IMR-90 (cell line): ENCODE measurements at places on chromosomes 11 and 22. TPM values are rescaled to one million over a fixed set of nuclear protein-coding genes. Genes with fewer than 3 reads are reported as not detected.
A peak's percentile ranks its signal among the peaks of the same experiment; 100 is the strongest.

- peaks cover 10% of the 10 kb centered on the region for H3K27me3 ChIP-seq
- H3K4me3 ChIP-seq, result no peak overlapping the region
- H3K4me1 ChIP-seq, result peaks cover 11% of the 10 kb centered on the region; the same call in 1 of the 2 replicates
- no peaks in the 10 kb centered on the region for H3K36me3 ChIP-seq
- no peak overlapping the region for H3K27ac ChIP-seq
- no peak for DNase-seq
These were observed 95.2 kb downstream of the ABTB2 start for GRCh38 chr11:34262531-34263081.

DNA sequence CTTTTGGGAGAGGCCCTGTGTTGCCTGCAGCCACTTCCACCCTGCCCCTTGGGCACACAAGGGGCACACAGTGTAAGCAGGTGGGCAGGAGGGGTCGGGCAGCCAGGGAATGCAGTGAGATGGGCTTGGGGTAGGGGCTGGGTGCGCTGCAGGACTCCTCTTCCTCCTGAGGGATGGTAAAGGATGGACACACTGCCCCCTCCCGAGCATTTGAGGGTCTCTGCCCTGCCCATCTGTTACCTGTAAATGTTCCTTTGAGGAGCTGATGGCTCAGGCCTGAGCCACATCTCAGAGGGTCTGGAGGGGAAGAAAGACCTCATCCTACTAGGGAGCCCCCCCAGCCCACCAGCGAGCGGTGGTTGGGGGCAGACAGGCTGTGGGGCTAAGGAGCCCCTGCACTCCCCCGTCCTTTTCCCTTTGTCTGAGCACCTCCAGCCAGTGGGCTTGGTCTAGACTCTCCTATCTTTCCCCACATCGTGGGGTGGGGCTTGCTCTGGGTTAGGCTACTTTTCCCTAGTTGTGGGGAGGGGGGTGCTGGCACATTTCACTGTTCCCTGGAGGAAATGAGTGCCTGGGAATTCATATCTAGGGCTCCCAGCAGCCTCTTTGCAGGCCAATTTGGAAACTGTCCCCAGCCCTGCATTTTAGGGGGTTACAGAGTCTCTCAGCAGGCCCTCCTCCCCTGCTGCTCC lies 1.7 kb upstream of the TSSC4 start:
- no peak overlapping the region for H3K4me3 ChIP-seq
- H3K27ac ChIP-seq, result peak overlapping the region; percentile 69
- no peaks in the 10 kb centered on the region for H3K27me3 ChIP-seq
- no peak for DNase-seq

GRCh38 chr11:62610403-62610802 lies 2.2 kb downstream of the EML3 start:
- peaks cover 10% of the 10 kb centered on the region for H3K4me1 ChIP-seq
- no peak overlapping the region for H3K27ac ChIP-seq
- H3K36me3 ChIP-seq, result peaks cover 29% of the 10 kb centered on the region
- H3K4me3 ChIP-seq, result no peak overlapping the region
- DNase-seq, result no peak

- DNase-seq, result no peak
- no peaks in the 10 kb centered on the region for H3K4me1 ChIP-seq
- no peaks in the 10 kb centered on the region for H3K36me3 ChIP-seq
- no peak overlapping the region for H3K4me3 ChIP-seq
- H3K27ac ChIP-seq, result no peak overlapping the region
- H3K27me3 ChIP-seq, result peaks cover 47% of the 10 kb centered on the region
These were observed 7.3 kb downstream of the RASSF10 start for GRCh38 chr11:13016415-13016814.

- no peaks in the 10 kb centered on the region for H3K4me1 ChIP-seq
- H3K4me3 ChIP-seq, result no peak overlapping the region
- H3K27ac ChIP-seq, result no peak overlapping the region
- no peaks in the 10 kb centered on the region for H3K36me3 ChIP-seq
- no peaks in the 10 kb centered on the region for H3K27me3 ChIP-seq
- DNase-seq, result no peak
These were observed 98.2 kb upstream of the SLC6A5 start for GRCh38 chr11:20501252-20501651.

DNA sequence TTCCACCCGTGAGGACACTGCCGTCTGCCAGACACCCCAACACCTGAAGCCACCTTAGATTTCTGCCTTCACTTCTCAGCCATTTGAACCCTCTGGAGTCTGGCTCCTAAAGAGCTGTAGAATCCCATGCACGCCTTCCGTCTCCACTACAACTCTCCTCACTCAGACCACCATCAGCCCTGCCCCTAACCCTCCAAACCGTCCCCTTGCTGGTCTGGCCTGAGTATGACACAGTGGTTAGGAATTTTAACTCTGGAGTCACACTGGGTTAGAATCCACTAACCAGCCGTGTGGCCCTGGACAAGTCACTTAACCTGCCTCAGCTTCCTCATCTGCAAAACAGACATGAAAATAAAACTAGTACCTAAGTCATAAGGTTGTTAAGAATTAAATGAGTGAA lies 3.0 kb downstream of the CNIH2 start:
- H3K36me3 ChIP-seq, result peaks cover 17% of the 10 kb centered on the region; the same call in 1 of the 2 replicates
- no peak for DNase-seq
- no peak overlapping the region for H3K27ac ChIP-seq
- peaks cover 5% of the 10 kb centered on the region; the same call in 1 of the 2 replicates for H3K4me1 ChIP-seq
- no peaks in the 10 kb centered on the region; the same call in 1 of the 2 replicates for H3K27me3 ChIP-seq
- H3K4me3 ChIP-seq, result no peak overlapping the region

- H3K4me3 ChIP-seq, result no peak overlapping the region
- peak; percentile 19 for DNase-seq
- H3K36me3 ChIP-seq, result no peaks in the 10 kb centered on the region
- no peak overlapping the region for H3K27ac ChIP-seq
These were observed 319.5 kb downstream of the TENM4 start for GRCh38 chr11:79121351-79121750.

DNA sequence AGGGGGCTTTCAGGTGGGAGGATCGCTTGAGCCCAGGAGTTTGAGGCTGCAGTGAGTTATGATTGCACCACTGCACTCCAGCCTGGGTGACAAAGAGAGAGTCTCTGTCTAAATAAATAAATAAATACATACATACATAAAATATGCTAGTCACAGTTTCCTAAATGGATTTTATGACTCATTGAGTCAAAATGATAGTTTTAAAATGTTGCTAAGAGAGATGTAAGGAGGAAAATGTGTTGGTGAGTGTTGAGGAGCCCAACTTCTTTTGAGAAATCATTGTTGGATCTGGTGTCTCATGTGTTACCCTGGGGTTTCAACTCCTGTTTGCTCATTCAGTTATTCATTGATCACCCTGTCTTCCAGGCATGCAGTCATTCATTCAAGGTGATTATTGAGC lies 21.0 kb downstream of the PARVB start:
- peak; percentile 46 for DNase-seq
- H3K4me1 ChIP-seq, result peaks cover 2% of the 10 kb centered on the region; the same call in 1 of the 2 replicates
- peaks cover 2% of the 10 kb centered on the region; the same call in 1 of the 2 replicates for H3K36me3 ChIP-seq
- H3K27ac ChIP-seq, result no peak overlapping the region
- no peaks in the 10 kb centered on the region for H3K27me3 ChIP-seq

DNA sequence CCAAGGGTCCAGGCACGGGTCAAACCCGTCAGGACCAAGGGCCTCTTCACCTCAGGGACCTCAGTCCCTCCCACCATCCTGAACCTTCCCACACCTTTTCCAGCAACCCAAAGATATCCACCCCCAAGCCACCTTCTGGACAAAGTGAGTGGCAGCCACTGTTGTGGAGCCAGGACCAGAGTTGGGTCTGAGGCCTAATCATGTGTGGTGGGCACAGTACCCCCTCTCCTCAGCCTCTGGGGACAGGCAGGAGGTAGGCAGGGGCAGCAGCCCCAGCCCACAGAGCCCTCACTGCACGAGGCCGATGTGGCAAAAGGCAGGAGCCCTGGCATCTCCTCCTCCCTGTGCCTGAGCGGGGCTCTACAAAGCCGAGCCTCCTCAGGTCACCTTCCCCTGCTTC lies 2.5 kb downstream of the KCNJ11 start:
- no peak overlapping the region for H3K4me3 ChIP-seq
- peaks cover 15% of the 10 kb centered on the region; the same call in 1 of the 2 replicates for H3K27me3 ChIP-seq
- no peak for DNase-seq
- no peak overlapping the region for H3K27ac ChIP-seq
- H3K36me3 ChIP-seq, result no peaks in the 10 kb centered on the region

- H3K27me3 ChIP-seq, result no peaks in the 10 kb centered on the region
- DNase-seq, result no peak
- H3K4me1 ChIP-seq, result no peaks in the 10 kb centered on the region
- no peak overlapping the region for H3K4me3 ChIP-seq
These were observed 45.8 kb upstream of the NOX4 start for GRCh38 chr11:89536926-89537325.

- peaks cover 29% of the 10 kb centered on the region for H3K36me3 ChIP-seq
- DNase-seq, result no peak
- no peaks in the 10 kb centered on the region for H3K27me3 ChIP-seq
- peak overlapping the region; percentile 3; the same call in 1 of the 2 replicates for H3K27ac ChIP-seq
These were observed 5.9 kb upstream of the C11orf91 start for GRCh38 chr11:33706546-33706945.

GRCh38 chr11:94151903-94152677 lies 23.4 kb downstream of the PANX1 start:
- no peak overlapping the region for H3K4me3 ChIP-seq
- H3K4me1 ChIP-seq, result peaks cover 43% of the 10 kb centered on the region

DNA sequence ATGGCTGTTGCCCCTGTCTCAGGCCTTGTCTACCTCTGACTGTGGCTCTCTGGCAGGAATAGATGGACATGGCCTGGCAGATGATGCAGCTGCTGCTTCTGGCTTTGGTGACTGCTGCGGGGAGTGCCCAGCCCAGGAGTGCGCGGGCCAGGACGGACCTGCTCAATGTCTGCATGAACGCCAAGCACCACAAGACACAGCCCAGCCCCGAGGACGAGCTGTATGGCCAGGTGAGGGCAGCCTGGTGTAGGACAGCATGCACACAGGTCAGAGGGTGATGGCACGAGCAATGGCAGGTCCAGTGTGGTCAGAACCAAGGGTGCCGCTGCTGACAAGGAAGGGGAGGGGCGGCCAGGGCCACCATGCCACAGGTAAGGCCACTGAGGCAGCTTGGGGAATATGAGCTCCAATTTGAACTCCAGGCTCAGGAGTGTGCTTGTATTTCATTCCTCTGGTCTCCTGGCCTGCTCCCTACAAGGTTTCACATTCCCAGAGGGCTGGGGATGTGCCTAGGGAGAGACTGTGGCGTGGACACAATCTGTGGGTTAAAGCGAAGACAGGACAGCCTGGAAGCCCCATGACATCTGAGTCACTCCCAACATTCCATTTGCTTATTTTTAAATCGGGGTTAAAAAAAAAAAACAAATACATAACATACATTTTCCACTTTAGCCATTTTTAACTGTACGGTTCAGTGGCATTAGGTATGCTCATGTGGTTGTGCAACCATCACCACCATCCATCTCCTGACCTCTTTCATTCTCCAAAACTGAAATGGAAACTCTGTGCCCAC lies 562 bp downstream of the FOLR3 start:
- H3K27me3 ChIP-seq, result peaks cover 5% of the 10 kb centered on the region
- peak; percentile 36 for DNase-seq
- H3K27ac ChIP-seq, result peak overlapping the region; percentile 62
- no peaks in the 10 kb centered on the region for H3K36me3 ChIP-seq

DNA sequence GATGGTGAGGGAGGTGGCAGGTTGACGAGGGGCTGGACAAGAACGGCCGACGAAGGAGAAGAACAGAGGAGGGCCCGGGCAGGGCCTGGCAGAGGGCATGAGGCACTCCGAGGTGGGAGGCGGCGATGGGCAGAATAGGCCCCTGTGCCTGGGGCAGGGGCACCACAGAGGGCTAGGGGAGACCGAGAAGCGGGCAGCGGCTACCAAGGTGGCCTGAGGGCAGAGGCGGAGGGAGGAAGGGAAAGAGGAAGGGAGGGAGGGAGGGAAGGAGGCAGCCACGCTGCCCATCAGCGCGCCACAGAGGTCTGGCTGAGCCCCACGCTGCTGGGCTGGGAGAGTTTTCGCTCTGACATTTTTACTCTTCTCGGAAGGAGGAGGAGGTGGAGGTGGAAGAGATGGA lies 11.3 kb downstream of the LSP1 start:
- no peak for DNase-seq
- no peak overlapping the region for H3K4me3 ChIP-seq
- H3K27ac ChIP-seq, result peak overlapping the region; percentile 25; the same call in 1 of the 2 replicates
- no peaks in the 10 kb centered on the region for H3K36me3 ChIP-seq

DNA sequence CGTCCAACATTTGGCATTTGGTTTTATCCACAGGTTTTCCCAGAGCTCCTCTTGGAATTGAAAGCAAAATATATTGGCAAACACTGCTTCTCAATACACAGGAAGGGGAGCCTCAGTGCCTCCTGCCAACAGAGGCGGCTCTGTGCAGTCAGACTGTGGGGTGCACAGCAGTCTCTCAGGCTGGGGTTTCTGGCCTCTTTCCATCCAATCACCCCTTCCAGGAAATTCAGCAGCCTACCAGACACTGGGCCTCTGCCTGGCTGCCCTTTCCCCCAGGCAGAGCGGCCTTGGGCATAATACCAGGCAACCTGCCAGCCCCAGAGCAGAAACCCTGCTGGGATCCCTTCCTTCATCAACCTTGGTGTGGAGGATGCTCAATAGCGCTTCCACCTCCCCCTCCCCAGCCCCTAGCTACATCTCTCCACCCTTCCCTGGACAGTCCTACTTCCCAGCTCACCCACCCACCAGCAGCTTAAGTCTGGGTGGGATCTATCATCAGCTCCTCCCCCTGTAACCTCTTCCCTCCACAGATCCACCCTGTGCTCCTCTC lies 17.8 kb upstream of the RAPSN start:
- no peak overlapping the region for H3K4me3 ChIP-seq
- H3K4me1 ChIP-seq, result peaks cover 12% of the 10 kb centered on the region
- no peaks in the 10 kb centered on the region for H3K27me3 ChIP-seq
- H3K27ac ChIP-seq, result peak overlapping the region; percentile 27; the same call in 1 of the 2 replicates
- DNase-seq, result no peak

- H3K4me1 ChIP-seq, result peaks cover 7% of the 10 kb centered on the region
- peak; percentile 98 for DNase-seq
- H3K27ac ChIP-seq, result no peak overlapping the region
- no peak overlapping the region for H3K4me3 ChIP-seq
- peaks cover 8% of the 10 kb centered on the region for H3K36me3 ChIP-seq
- H3K27me3 ChIP-seq, result no peaks in the 10 kb centered on the region
These were observed 4.3 kb upstream of the SBF2 start for GRCh38 chr11:10298342-10298741.

GRCh38 chr11:15286465-15286864 lies 171.7 kb downstream of the INSC start:
- no peaks in the 10 kb centered on the region for H3K27me3 ChIP-seq
- DNase-seq, result no peak
- no peak overlapping the region for H3K27ac ChIP-seq
- no peak overlapping the region for H3K4me3 ChIP-seq

GRCh38 chr22:42805998-42806830 lies 50.9 kb downstream of the ARFGAP3 start:
- peaks cover 67% of the 10 kb centered on the region for H3K36me3 ChIP-seq
- peak overlapping the region; percentile 76 for H3K27ac ChIP-seq
- H3K27me3 ChIP-seq, result no peaks in the 10 kb centered on the region
- DNase-seq, result no peak
- no peak overlapping the region for H3K4me3 ChIP-seq

- no peak overlapping the region for H3K4me3 ChIP-seq
- peak; percentile 20 for DNase-seq
- no peaks in the 10 kb centered on the region for H3K27me3 ChIP-seq
- no peaks in the 10 kb centered on the region for H3K36me3 ChIP-seq
These were observed 32.2 kb downstream of the PARVA start for GRCh38 chr11:12409621-12410005.

- no peak overlapping the region for H3K4me3 ChIP-seq
- DNase-seq, result no peak
- H3K4me1 ChIP-seq, result no peaks in the 10 kb centered on the region
- H3K27me3 ChIP-seq, result peaks cover 27% of the 10 kb centered on the region
- H3K36me3 ChIP-seq, result no peaks in the 10 kb centered on the region
- no peak overlapping the region for H3K27ac ChIP-seq
These were observed 55.8 kb upstream of the PRODH start for GRCh38 chr22:18991821-18992442.

HTR3B gene
- total RNA-seq, result not detected in 2 replicates

MMP13 gene
- not detected in 2 replicates for total RNA-seq

SLC5A1 gene
- not detected in 2 replicates for total RNA-seq

C11orf21 gene
- total RNA-seq, result not detected in 2 replicates

ASCL2 gene
- not detected in 2 replicates for total RNA-seq

MRPL23 gene
- total RNA-seq, result 114 and 133 TPM in 2 replicates

IL17REL gene
- total RNA-seq, result not detected in 2 replicates
